SK-N-SH treated with all-trans-retinoic acid at 6 μM for 48 hours (cell line): ENCODE measurements at places on chromosomes 2 and 18.
A peak's percentile ranks its signal among the peaks of the same experiment; 100 is the strongest.

- no peak for ATAC-seq
Measured at GRCh38 chr2:153761936-153762335, 109.8 kb upstream of the GALNT13 start.

DNA sequence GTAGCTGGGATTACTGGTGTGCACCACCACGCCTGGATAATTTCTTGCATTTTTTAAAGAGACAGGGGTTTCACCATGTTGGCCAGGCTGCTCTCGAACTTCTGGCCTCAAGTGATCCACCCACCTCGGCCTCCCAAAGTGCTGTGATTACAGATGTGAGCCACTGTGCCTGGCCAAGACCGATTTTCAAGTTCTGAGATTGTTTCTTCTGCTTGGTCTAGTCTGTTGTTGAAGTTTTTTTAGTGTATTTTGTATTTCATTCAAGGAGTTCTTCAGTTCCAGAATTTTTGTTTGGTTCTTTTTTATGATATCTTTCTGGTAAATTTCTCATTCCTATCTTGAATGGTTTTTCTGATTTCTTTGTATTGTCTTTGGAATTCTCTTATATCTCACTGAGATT, 96.4 kb downstream of the ANKRD12 start:
- ATAC-seq, result no peak

GRCh38 chr2:96203130-96204028, 5.2 kb downstream of the STARD7 start:
- no peak for ATAC-seq

GRCh38 chr2:53913721-53914120, 54.0 kb upstream of the GPR75 start:
- ATAC-seq, result no peak

GRCh38 chr2:164114937-164115336, 379.1 kb upstream of the FIGN start:
- no peak for ATAC-seq

GRCh38 chr2:9752441-9753275, 90.6 kb upstream of the TAF1B start:
- peak; percentile 53 for ATAC-seq

- ATAC-seq, result no peak
Measured at GRCh38 chr2:96243843-96244242, 22.0 kb downstream of the TMEM127 start.

DNA sequence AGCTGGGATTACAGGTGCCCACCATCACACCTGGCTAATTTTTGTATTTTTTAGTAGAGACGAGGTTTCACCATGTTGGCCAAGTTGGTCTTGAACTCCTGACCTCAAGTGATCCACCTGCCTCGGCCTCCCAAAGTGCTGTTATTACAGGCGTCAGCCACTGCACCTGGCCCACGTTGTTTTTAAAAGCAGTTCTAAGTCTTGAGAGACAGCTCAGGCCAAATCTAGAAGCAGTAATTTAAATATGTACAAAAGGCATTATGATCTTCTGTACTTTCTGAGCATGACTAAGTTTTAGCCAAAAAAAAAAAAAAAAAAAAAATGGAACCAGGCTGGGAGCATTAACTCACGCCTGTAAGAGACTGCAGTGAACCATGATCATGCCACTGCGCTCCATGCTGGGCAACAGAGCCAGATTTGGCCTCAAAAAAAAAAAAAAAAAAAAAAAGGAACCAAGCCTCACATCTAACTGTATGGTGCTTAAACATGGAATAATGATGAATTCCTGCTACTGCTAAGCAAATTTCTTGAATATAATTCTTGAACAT, 4.0 kb downstream of the ABHD3 start:
- ATAC-seq, result no peak

DNA sequence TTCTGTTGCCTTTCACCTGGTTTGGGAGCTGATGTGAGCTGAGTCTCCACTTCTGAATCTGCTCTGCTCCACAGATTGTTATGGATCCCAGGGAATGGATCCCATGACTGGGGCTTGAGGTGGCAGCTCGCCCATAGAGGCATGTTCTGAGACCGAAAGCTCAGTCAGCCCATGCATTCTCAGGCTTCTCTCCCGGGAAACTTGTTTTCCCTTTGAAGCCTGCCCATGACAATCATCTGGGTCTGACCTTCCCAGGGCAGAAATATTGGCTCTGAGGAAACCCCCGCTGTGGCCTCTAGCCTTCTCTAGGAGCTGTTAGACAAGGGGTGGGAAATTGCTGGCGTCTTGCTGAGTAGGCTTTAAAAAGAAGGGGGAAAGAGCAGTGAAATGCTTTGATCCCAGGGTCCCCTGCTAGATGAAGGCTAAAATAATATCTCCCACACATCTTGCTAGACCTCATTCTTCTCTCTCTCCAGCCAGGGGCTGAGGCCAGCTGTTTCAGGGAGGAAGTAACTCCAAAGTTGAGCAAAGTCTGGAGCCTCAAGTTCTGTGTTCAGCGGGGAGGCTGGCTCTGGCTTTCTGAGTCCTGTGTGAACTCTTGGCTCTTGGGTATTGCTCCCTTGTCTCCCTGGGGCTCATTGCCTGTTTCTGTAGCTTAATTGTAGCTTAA, 2.0 kb downstream of the VAMP8 start:
- no peak for ATAC-seq

- ATAC-seq, result no peak
Measured at GRCh38 chr2:219467736-219468075, 31.0 kb upstream of the GMPPA start.

DNA sequence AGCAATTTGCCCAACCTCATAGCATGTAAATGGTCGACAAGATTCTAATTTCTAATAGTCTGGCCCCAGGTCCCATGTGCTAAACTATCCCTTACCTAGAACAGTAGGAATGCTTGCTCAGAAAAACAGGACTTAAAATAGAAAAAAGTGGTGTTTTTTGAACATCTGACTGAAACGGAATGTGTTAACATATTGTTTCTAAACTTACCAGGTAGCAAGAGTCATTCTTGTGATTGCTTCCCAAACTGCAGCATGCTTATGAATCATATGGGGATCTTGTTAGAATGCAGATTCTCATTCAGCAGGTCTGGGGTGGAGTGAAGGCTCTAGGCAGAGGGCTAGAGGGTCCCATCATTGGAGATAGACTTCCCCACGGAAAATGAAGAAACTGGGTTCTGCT, 5.8 kb upstream of the SLC20A1 start:
- no peak for ATAC-seq

GRCh38 chr2:19864381-19864780, 37.4 kb downstream of the TTC32 start:
- no peak for ATAC-seq

- peak; percentile 70 for ATAC-seq
Measured at GRCh38 chr2:203740871-203741281, 34.4 kb downstream of the CD28 start.

DNA sequence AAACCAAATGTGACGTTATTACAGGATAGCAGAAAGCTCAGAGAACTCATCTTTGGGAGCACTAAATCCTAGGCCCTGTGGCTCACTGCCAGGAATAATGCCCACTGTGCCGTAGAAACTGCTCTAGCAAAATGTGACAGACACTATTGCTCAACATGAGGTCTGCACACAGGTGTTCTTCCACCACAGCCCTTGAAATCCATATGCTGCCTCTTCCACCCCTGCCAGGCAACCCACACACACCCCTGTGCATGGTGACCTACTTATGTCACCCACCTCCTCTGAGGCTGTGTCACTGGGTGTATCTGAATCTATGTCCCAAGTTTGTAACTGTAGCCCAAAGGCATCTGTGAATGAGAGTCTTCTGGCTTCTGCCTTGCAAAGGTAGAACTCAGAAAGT, 66.1 kb upstream of the MBOAT2 start:
- no peak for ATAC-seq

DNA sequence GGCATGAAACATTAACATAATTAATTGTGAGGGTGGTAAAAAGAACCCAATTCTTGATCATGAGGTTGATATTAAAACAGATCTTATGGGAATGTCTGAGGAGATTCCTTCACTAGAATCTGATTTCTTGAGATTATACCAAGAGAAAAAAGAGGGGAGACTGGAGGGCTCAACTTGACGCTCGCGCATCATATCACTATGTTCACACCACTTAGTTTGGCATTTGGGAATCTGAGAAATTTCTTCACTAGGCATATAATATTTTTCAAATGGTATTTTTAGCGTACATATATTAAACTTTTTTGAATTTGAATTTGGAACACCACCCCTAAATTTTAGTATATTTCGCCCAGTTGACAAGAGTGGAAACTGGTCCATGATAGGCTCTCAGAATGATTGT, 140.1 kb downstream of the SATB2 start:
- ATAC-seq, result no peak

GRCh38 chr18:49745045-49746014, 68.0 kb downstream of the ACAA2 start:
- no peak for ATAC-seq

GRCh38 chr2:207465894-207466293, 63.9 kb upstream of the CREB1 start:
- ATAC-seq, result no peak

GRCh38 chr18:47283476-47283875, 32.0 kb upstream of the SKOR2 start:
- ATAC-seq, result peak; percentile 81

- ATAC-seq, result no peak
Measured at GRCh38 chr2:175880-176820, 87.7 kb downstream of the SH3YL1 start.

DNA sequence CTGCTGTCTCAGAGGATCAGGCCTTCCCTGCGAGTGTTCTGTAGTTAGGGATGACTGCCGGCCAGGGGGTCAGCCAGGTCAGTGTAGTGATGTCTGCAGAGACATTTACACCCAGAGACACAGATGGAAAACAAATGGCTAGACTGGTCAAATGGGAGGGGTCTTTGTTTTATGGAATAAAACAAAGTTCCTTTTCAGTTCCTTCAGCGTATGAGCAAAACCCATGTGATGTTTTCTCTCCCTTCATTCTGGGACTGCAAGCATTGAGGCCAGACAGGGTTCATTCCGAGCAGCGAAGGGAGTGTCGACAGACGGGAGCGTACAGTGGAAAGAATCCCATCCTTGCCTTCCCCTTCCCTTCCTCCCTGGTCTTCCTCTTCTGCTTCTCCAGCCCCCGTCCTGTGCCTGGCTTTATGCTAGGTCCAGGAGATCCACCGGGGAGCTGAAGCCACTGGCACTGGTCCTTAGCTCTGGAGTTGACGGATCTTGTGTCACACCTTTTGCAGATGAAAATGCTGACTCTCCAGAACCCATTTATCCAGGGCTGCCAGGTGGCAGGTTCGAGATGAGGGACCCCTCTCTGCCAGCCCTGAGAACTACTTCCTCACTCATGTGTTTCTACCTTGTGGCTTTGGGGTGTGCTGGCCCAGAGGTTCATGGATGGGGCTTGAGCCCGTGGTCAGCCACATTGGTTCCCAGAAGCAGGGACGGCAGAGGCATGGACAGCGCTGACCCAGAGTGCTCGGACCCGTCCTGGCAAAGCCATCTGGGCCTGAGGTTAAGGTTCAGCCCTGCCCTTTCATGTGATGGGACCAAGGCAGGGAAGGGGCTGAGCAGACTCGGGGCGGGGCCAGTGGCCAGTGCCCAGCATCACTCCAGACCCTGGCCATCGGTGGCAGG, 24.2 kb downstream of the ITGB1BP1 start:
- ATAC-seq, result no peak; the same call in 2 of the 3 replicates

GRCh38 chr2:21251216-21251980, 127.6 kb downstream of the TDRD15 start:
- ATAC-seq, result no peak

DNA sequence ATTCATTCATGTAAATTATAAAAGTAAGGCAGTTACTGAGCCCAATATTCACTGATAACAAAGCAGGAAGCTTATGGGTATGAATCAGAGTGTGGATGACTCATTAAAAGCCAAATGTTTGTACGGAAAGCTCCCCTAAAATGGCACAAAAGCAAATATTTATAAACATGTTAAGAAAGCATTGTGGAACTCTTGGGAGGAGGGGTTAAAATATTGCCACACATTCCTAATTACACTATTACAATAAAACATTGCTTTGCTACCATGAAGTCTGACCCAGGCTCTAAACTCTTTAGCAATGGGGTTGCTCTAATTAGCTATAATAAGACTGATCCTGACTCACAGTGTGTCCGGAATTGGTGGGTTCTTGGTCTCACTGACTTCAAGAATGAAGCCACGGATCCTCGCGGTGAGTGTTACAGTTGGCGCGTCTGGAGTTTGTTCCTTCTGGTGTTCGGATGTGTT, 110.9 kb downstream of the NAB1 start:
- ATAC-seq, result peak; percentile 64

GRCh38 chr2:225739328-225739727, 339.8 kb downstream of the NYAP2 start:
- ATAC-seq, result no peak

DNA sequence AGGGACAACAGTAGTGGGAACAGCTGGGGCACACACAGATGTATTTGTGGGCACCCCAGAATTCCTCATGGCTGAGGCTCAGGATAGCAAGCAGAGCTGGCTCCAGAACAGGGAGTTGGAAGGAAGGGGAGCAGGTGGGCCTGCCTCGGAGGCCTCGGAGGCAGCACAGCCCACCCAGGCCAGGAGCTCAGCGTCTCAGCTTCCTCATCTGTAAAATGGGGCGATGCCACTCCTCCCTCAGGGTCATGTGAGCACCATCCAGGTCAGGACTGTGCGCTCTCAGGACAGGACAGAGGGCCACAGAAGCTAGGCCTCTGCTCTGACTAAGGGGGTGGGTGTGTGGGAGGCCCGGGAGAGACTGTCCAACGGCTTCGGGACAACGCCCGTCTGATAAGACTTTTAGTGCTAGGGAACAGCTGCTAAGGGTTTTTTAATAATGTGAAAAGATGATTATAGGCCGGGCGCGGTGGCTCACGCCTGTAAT, 106.2 kb downstream of the HDAC4 start:
- no peak for ATAC-seq

DNA sequence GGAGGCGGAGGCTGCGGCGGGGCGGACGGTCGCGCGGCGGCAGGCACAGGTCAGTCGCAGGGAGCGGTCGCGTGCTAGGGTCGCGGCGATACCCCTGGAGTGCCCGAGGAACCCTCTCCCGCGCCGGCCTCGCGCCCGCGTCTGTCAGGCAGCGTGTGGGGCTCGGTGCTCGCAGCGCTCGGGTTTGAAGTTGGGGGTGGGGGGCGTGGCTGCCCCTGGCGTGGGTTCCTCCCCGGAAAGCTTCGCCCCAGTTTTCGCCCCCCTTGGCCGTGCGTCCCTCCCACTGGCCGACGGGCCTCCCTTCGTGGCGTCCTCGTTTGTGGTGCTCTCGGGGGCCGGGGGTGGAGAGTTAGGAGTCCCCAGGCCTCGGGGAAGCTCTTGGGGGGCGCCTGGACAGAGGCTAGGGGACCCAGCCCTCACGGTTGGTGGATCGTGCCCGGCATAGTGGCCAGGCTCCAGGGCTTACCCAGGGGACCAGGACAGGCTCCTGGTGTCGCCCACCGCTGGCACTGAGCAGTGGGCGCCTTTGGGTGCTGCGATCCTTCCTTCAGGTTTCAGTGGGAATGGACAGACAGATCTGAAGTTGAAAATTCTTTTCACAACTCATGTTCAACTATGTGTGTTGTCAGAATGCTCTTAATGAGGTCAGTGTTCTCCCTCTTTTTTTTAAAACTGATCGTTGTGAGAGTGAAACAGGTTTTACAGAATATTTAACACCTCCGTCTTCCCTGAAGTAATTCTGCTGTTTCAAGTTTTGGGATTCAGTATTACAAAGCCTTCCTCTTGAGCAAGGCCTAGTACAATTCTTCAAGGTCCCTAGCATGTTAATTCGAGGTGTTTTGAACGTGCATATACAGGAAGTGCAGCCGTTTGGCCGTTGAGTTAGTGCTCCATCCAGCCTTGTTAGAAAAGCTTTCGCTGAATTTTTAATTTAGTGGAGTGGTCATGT, 604 bp downstream of the RALBP1 start:
- ATAC-seq, result peak; percentile 2; the same call in 2 of the 3 replicates
